ENCODE measurements at places on chromosomes 7 and 10.

DNA sequence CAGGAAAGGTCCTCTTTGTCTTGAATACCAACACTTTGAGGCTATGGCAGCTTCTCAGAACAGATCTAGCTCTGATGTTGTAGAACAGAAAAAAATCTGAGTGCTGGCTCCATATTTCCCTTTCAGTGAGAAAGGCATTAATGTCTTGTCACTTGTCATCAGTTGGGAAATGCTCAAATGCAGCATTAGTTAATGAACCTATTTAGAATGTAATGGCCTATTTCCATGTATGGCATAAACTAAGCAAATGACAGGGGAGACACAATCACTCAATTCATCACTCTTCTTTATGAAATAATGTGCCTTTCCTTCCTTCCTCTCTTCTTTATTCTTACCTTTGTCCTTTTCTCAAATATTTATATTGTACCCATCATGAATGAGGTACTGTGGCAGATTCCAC is 5.0 kb upstream of the STAMBPL1 start:
- no peak for DNase-seq

GRCh38 chr7:93895859-93896600 is 5.5 kb upstream of the TFPI2 start:
- DNase-seq = no peak

GRCh38 chr7:112981966-112982365 is 104.7 kb downstream of the GPR85 start:
- peak; percentile 45 for DNase-seq

DNA sequence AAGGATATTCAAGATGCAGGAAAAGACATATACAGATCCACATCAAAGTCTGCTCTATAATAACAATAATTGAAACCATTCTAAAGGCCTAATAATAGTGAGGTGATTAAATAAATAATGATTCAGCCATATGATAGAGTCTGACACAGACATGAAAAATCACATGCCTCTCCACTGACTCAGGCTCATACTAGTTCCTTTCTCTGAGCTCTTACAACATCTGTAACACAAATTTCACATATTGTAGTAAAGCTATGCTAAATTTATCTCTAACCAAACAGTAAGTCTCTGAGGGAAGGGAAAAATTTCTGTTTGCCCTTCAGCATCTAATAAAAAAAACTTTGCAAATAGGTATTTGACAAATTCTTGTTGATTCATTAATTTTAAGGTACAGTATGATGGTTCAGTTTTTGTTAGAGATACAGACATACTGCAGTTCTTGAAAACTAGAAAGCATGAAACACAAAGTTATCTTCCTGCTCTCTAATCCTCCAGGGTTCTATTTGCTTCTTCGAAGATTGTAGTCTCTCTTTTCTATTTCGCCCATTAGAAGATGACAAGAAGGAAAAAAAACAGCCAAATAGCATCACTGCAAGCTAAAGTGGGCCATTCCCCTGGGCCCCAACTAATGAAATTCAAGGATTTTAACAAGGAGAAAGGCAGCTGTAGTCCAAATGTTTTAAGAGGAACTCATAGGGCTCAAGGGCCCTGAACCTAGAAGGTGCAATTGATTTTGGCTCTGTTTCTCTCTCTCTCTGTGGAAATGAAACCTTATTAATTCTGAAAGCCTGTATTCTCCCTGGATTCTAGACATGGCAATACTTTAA is 53.9 kb downstream of the CUBN start:
- DNase-seq = peak; percentile 97

GRCh38 chr7:2474813-2475677 is 1.2 kb downstream of the GRIFIN start:
- no peak for DNase-seq

DNA sequence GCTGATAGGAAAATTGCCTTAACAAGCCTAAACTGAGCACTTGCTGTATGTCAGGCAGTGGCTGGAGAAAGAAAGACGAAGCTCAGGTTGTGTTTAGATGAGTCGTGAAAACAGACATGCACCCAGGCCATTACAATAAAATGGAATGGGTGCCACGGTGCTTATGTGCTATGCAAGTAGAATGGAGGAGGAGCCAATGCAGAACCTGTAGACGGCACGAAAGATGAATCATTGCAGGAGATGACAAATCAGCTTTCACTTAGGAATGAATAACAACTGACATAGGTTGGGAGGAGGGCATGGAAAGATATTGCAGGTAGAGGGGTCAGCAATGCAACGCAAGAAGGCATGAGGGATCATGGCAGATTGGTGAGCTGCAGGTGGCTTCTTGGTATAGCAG is 61.2 kb upstream of the ARHGAP21 start:
- no peak for DNase-seq

- DNase-seq = no peak
These were observed 18.7 kb downstream of the HERPUD2 start for GRCh38 chr7:35676211-35676610.

- peak; percentile 99 for DNase-seq
These were observed 14.4 kb downstream of the DENND2A start for GRCh38 chr7:140625908-140626868.

DNA sequence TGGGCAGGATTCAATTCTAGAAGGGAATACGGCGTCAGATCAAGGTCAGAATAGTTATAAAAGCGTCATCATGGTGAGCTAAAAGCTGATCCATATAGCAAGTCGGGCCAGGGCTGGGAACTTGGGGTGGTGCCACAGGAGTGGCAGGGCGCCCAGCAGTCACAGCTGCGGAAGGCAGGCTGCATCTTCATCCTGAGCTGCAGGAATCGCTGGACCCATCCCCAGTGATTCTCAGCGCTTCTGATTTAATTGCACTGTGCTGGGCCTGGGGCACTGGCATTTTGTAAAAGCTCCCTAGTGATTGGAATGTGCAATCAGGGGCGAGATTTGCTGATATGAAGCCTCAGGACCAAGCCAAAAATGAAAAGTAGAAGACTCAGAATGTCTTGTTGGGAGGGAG is 135.3 kb downstream of the CTTNBP2 start:
- DNase-seq = no peak

DNA sequence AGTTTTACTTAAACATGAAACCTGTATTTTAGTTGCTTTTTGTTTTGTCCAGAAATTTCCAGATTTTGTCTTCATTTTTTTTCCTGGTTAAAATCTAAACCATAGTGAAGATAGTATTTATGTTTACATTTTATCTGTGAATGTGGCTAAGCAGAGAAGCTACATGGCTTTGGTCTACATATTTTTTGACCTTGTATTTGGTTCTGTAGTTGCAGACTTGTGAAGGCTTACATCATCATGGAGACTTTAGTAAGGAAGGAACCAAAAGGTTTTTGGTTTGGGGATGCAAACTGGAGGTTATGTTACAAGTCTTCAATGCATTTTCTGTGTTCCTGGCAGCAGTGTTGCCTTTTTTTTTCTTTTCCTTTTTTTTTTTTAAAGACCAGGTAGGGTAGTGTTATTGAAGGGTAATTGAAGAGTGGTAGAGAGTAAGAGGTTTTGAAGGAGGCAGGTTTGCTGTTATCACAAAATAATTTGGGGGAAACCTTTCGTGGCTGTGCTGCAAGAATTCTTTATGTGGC is 30.9 kb upstream of the VDAC2 start:
- no peak for DNase-seq

DNA sequence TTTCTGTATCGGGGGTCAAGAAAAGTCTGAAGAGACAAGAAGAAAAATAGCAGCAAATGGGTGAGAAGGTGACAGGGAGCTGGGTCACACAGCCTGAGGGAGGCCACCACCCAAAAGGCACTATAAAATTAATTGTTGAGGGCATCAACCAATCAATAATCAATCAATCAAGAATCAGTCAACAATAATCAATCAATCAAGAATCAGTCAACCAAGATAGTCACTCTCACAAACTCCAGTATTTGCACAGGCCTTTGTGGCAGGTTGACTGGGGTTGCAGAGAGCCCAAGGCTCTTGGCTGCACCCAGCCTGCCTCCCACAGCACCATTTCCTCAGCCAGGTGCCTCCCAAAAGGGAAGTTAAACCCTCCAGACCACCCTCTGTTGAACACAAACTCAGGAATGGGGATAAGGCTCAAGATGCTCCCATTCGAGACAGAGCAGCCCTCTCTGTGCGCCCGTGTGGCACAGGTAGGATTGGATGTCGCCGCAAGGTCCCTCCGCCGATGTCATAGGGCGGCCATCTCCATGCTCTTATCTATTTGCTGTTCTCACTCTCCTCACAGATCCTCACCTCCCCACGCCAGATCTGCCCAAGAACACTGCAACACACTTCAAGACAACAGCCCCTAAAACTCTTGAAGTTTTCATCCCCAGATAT is 64.0 kb downstream of the TNS3 start:
- DNase-seq = no peak

GRCh38 chr10:12269056-12269455 is 73.1 kb downstream of the CDC123 start:
- no peak for DNase-seq

DNA sequence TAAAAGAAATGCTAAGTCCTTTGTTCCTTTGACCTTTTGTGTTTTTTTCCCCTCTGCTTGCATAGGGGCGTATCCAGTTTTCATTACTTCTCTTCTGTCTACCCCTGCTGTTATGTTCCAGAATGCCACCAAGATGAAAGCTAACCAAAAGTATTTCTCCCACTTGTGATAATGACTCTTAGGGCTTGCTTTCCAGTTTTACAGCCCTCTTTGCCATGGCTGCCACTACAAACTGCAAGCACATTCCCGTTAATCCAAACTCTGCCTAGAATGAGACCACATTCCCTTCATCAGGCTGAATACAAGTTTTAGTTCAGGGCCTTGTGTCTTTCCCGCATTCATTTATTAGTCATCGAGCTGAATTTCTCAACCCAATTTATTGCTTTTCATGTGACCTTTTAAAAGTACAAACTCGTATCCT is 23.6 kb upstream of the CD36 start:
- DNase-seq = peak; percentile 93

- DNase-seq = no peak
These were observed 341.0 kb downstream of the GALNT17 start for GRCh38 chr7:71472962-71473361.

- DNase-seq = no peak
These were observed 127.2 kb downstream of the TEX36 start for GRCh38 chr10:125555743-125556142.

DNA sequence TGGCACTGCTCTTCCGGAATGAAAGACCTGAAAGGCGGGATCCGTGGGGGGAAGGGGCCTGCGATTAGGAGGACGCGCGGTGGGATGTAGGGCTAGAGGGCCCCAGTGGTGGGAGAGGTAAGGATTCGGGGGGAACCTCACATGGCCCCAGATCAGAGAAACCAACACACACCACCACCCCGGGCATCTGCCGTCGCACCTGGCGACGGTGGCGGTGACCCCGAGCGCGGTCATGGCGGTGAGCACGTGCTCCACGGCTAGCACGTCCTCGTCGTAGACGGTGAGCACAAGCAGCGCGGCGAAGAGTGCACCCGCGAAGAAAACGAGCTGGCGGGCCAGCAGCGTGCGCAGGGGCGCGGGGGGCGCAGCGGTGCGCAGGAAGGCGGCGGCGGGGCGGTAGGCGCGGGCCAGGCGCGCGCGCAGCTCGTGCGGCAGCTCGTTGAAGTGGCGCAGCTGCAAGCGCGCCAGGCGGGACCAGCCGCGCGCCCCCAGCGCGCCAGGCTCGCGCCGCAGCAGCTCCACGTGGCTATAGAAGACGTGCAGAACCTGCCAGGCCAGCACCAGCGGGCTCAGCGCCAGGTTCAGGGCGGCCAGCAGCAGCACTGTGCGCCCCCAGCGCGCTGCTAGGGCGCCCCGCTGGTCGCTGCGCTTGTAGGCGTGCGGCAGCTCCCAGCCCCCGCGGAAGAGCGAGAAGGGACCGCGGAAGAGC is 5.7 kb downstream of the ATG9B start:
- DNase-seq = peak; percentile 26

DNA sequence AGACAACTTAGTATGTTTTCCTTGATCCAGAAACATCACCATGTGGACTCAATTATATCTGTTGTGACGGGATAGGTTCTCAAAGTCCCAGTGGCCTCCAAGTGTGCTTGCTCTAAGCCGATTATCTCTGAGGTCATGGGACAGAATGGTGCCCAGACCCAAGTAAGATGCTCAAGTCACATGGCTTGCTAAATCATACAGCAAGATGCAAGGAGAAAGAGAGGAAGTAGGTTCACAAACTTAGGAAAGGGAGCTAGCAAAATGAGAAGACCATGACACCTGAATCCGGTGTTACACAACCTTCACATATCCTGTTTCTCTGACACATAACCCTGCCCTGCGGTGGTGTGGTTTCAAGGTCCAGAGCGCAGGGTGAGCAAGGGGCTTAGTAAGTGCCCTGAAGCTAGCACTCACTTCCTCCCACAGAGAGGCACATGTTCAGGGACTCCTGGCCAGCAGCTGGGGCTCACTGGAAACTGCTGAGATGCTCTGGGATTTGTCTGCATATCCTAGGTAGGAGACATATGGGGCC is 590.9 kb upstream of the ANKRD30A start:
- DNase-seq = peak; percentile 88

DNA sequence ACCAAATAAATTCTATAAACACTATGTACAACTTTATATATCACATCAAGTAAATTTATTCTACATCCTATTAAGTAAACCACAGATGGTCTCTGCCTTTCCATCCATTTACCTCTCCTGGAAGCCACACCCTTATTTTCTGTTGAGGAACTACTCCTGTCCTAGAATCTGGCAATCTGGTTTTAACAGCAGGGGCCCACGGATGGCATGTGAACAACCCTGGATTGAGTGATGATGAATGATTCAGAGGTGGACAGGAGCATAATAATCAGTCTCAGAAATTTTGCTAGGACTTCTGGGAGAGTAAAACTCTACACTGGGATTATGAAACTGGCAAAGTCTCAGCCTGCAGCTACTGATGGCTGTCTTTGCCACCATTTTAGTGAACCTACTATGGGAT is 54.1 kb downstream of the CDK6 start:
- DNase-seq = no peak

- no peak for DNase-seq
These were observed 799.0 kb downstream of the NRG3 start for GRCh38 chr10:82674036-82674435.

- no peak for DNase-seq
These were observed 185.7 kb downstream of the SFMBT2 start for GRCh38 chr10:7225133-7225532.

- no peak for DNase-seq
These were observed 241.4 kb upstream of the PODXL start for GRCh38 chr7:131797841-131798240.

- DNase-seq = no peak
These were observed 7.5 kb downstream of the ZYX start for GRCh38 chr7:143388491-143389101.

GRCh38 chr10:122143238-122143841 is 127.8 kb upstream of the BTBD16 start:
- no peak for DNase-seq

Data from EH (cell line).